ENCODE measurements at places on chromosomes 7 and 10. TPM values are rescaled to one million over a fixed set of nuclear protein-coding genes. Genes with fewer than 3 reads are reported as not detected.

IL2RA gene
- total RNA-seq, result not detected

PPP1R3A gene
- total RNA-seq, result not detected

IFIT3 gene
- total RNA-seq, result 1.9 TPM

GTF2IRD1 gene
- 47.1 TPM for total RNA-seq

CPA1 gene
- not detected for total RNA-seq

TEX47 gene
- not detected for total RNA-seq

WDFY4 gene
- 1.1 TPM for total RNA-seq

Measured in lower leg skin (tissue), 4 donors.